Stimulated activated CD8-positive, alpha-beta memory T cell treated with anti-CD3 and anti-CD28 coated beads, Interleukin-2, amount 100 ng/mL, for 1 hour (primary cell): ENCODE measurements at places on chromosomes 13 and 19.

GRCh38 chr19:7831452-7831851, 1.4 kb downstream of the EVI5L start:
- DNase-seq: no peak

- DNase-seq: no peak
These were observed 36.2 kb downstream of the MYO9B start for GRCh38 chr19:17111766-17112165.

DNA sequence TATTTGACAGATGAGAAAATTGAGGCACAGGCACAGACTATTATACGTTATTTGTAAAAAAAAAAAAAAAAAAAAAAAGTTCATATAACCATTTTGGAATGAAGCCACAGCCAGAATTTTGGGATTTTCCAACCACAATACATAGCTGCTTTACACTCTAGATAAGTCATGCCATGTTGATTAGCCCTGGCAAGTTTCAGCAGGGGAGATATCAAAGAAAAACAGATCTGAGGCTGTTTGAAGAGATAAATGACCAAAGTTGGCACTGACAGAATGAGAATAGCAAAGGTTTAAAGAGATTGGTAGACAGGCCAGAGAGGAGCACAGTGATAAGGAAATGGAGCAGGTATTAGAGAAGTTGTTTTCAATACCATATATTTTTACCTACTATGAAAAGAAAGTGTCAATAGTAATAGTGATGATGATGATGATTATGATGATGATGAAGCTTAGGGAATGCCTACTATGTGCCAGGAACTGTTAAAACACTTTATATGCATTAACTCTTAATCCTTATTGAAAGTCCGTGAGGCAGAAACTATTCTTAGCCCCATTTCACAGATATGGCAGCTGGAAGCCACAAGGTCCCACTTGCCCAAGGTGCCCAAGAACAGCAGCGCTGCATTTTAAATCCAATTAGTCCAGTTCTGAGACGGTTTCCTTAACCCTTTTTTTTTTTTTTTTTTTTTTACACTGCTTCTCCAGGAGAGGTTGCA, 105.5 kb downstream of the MBNL2 start:
- DNase-seq: no peak

GRCh38 chr19:50292216-50292827, 36.9 kb downstream of the KCNC3 start:
- no peak for DNase-seq

GRCh38 chr13:106372199-106373155, 163.0 kb downstream of the EFNB2 start:
- no peak for DNase-seq

DNA sequence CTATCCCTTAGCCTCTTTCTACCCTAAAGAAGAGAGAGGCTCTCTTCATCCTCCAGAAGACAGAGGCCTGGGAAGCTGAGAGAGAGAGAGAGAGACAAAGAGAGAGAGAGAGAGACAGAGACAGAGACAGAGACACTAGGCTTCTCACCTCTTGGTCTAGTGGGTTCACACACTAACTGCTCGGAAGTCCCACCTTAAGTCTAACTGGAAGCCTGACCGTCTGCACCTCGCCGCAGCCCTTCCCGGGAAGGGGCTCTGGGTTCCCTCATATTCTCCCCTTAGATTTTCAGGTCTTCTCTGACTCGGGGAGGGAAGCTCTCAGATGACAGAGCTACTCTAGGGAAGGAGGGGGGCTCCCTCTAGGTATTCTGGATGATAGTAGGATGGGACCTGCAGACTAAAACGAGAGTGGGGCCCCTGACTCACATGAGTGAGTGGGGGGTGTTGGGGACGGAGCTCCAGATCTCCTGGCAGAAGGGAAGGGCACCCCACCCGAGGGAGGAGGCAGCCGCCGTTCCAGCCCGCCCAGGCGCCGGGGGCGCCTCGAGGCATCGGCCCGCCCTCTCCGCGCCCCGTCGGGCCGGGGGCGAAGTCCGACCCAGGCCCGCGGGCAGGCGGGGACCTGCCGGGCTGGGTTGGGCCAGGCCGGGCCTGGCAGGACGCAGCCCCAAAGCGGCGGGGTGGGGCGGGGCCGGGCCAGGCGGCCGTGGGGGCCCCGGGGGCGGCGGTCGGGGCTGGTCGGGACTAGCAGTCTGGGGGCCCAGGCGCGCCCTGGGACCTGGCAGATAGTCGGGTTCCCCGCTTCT, 2.0 kb upstream of the JUNB start:
- no peak for DNase-seq

- DNase-seq: no peak
These were observed at the start of gene CBLC for GRCh38 chr19:44777715-44778347. TSS of gene CBLC (plus strand) at chr19:44777890. CDS start at chr19:44777932, 42 bp downstream.

- DNase-seq: no peak
These were observed 69.5 kb downstream of the PTPRS start for GRCh38 chr19:5271145-5271544.

GRCh38 chr19:19385896-19386869, 19.3 kb upstream of the GATAD2A start:
- DNase-seq: no peak

GRCh38 chr19:6312018-6312417, 21.4 kb downstream of the ACER1 start:
- no peak for DNase-seq

- DNase-seq: no peak
These were observed 29.7 kb upstream of the KL start for GRCh38 chr13:32986552-32986951.

DNA sequence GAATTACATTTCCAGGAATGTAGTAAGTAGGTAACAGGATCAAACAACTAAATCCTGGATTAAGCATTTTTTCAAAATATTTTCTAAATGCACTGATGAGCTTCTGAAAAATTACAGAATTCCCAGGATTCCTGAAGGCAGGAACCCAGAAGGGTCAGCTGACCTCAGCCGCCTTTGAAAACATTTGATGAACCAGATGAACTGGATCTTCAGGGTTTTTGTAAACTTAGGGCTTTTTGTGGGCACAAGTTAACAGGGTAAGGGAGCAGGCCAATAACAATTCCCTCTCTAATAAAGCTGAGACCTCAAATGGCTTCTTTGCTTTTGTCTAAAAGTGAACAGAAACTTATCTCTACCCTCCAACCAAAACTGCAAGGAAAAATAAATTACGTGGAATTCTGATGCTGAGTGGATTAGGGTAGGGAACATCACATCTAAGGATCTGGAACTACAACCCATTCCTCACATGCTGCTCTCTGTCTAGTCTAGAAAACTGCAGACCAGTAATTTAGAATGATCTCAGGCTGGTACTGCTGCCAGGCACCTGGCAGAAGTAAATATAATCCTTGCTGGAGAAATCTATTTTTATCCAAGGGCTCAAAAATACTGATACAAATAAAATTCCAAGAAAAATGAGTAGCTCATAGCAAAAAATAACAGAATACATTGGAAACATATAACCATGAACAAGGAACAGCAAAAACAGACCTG, 48.2 kb upstream of the N4BP2L1 start:
- DNase-seq: no peak

- DNase-seq: no peak
These were observed 68.1 kb downstream of the ERCC5 start for GRCh38 chr13:102913914-102914313.

- DNase-seq: no peak
These were observed 88.8 kb downstream of the ING1 start for GRCh38 chr13:110802260-110802659.

GRCh38 chr13:37546087-37546486, 52.5 kb downstream of the POSTN start:
- no peak for DNase-seq

DNA sequence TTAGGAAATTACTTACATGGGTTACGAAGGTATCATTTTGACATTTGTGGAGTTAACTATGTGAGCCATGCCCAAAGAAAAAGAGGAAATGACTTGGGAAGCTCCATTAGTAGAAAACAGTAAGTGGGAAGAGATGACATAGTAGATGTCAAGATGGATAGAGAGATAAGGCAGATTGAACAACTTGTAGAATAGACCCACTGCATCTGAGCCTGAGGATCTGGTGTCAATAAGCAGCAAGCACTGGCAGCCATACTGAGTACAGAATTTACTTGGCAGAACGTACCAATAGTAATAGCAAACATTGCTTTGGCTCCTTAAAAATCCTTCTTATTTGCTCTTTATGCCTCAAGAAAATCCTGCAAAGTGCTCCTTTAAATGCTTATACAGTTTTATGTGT, 203.8 kb downstream of the GPC6 start:
- no peak for DNase-seq

DNA sequence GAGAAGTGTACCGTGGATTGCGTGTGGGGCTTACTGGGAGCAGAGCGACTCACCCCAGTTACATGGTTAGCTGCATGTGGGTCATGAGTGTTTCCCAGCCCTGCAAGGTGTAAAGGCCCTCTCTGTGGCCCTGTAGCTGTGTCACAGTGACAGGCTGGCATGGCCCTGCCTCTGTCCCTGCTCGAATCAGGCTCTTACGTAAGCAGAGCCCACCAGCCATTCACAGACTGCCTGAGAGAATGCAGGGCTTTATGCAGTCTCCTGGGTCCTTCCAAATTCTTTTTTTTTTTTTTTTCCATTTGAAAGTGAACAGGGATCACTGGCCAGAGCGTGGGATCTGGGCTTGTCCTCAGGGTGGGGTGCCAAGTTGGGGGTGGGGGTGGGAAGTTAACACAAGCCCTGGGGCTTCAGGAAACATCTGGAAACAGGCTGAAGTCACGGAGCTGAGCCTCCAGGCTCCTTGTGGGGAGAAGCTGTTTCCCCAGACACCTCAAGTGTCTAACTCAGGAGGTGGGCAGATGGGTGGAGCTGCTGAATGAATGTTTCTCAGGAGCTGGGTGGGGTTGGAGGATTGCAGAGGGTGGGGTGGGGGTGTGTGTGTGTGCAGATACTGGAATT, 13.4 kb downstream of the TECR start:
- no peak for DNase-seq

DNA sequence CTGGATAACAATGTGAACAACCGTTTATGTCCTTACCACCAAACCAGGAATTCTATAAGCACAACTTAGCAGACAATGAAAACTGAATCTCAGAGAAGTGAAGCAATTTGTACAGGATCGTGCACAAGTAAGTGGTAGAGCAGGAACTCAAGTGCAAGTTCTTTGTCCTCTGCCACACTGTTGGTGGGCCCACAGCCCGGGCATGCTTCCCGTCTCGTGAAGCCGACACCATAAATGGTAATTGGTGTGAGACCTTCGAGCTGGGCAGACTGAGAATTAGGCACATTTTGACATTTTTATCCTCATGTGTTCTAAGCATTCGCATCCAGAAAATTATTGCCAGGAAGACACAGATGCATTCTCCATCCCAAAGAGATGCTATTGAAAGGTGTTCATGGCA, 27.9 kb upstream of the FLT1 start:
- no peak for DNase-seq

GRCh38 chr19:50542943-50543342, 25.3 kb downstream of the LRRC4B start:
- no peak for DNase-seq

DNA sequence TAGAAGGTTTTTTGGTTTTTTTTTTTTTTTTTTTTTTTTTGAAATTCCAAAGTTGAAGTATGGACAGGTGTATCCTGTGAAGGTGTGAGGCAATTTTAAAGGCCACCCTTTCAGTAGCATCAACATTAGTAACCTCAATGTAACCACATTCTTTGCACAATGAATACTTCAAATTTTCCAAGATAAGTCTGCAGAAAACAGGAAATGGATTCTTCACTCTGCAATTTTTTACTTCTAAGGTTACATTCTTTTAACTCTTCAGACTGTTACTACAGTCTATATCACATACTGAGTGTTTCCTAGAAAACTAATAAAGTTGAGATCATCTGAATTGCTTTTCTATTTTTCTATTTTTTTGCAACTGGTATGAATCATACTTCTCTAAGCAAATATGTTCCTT, 569.0 kb upstream of the GPC6 start:
- DNase-seq: no peak

DNA sequence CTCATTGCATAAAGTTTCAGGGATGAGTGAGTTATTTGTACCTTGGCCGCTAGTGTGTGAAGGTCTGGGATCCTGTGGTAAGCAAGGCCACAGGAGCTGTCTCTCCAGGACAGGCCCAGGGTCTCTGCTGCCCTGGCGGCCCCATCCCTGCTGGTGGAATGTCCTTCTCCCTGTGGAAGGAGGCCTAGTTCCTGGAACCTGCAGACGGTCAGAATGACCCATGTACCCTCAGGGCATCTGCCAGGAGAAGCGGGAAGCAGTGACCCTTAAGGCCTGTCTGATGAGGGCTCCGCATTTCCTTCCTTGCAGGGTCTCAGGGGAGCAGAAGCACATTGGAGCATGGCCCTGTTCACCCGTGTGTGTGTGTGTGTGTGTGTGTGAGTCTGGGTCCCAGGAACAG, 32.1 kb upstream of the SOX1 start:
- DNase-seq: no peak

DNA sequence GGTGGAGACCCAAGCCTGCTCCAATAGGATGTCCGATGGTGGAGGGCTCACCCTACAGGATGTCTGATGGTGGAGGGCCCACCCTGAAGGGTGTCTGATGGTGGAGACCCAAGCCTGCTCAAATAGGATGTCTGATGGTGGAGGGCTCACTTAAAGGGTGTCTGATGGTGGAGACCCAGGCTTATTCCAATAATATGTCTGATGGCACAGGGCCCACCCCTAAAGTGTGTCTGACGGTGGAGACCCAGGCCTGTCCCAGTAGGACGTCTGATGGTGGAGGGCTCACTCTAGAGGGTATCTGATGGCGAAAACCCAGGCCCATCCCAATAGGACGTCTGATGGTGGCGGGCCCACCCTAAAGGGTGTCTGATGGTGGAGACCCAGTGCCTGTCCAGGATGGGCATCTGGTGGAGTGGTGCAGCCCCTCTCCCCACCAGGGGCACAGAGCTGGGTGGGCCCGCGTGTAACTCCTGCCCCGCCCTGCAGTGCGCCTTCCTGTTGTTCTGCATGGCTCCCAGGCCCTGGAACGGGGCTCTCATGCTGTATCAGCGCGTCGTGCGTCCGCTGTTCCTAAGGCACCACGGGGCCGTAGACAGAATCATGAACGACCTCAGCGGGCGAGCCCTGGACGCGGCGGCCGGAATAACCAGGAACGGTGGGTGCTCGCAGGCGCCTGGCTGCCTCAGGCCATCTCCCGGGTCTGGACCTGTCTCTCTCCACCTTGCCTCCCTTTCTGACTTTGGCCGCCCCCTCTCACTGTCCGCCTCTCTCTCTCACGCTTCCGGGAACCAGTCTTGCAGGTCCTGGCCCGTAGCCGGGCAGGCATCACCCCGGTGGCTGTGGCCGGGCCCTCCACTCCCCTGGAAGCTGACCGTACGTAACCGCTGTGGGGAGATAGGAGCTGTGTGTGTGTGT, 5.1 kb downstream of the REEP6 start:
- no peak for DNase-seq

DNA sequence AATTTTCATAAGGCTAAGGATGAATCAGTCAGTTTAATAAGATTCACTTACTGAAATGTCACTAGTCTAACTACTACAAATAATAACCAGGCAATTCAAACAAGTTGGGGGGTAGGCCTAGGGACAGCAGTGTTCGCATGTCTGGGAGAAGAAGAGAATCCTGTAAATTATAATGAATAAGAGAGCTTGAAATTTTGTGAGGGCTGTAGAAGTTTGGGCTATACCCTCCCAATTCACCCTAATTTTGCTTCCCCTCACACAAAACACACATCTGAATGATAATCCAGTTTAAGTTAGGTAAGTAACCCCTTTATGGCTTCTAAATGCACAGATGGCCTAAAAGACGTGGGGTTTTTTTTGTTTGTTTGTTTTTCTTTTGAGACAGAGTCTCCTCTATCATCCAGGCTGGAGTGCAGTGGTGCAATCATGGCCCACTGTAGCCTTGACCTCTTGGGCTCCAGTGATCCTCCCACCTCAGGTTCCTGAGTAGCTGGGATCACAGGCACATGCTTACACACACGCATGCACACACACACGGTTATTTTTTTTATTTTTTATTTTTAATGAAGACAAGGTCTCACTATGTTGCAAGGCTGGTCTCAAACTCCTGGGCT, 69.9 kb downstream of the TBC1D4 start:
- no peak for DNase-seq
